Hematopoietic multipotent progenitor cell treated with erythropoietin and hydrocortisone succinate and interleukin-3 and kit ligand, for 8 days (in vitro differentiated cells): ENCODE measurements at places on chromosomes 16 and 17.

- DNase-seq, result peak; percentile 62
These were observed 561 bp downstream of the CCDC47 start for GRCh38 chr17:63772801-63773271.

GRCh38 chr17:68670967-68671693 is 70.0 kb upstream of the FAM20A start:
- DNase-seq, result no peak

DNA sequence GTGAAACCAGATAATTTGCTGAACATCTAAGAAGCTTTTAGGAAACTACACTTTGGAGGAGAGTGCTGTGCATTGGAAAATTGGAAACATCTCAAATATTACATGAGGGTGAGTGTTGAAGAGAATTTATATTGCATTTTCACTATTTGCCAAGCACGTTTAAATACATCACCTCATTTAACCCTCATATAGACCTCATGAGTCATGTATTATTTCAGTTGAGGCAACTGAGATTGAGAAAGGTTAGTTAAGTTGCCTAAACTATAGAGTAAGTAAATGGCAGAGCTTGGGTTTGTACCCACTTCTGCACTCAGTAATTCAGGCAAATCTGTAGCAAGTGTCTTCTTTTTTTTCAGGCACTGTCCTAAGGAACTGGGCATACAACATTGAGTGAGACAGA is 3.7 kb upstream of the NLK start:
- no peak for DNase-seq

DNA sequence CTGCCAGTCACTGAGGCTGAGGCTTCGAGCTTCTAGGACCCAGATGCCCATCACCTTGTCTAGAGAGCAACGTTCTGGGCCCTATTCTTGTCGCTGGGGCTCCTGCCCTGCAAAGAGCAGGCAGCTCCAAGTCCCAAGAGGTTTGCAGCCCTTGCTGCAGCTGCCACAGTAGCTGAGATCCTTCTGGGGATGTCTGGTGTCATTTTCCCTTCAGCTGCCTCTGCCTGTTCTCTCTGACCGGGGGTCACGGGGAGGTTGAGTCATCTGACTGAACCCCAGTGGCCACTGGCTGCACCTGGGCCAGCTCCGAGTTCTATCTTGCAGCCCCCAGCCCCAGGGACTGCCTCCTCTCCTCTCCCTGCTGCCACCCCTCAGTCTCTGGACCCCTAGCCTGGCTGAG is 4.9 kb downstream of the WSCD1 start:
- DNase-seq, result no peak

GRCh38 chr17:16818340-16818739 is 128.3 kb downstream of the CCDC144A start:
- DNase-seq, result no peak

- no peak for DNase-seq
These were observed 311.3 kb upstream of the SOX9 start for GRCh38 chr17:71809537-71809936.

GRCh38 chr16:63922560-63922959 is 1199.3 kb downstream of the CDH11 start:
- no peak for DNase-seq

- DNase-seq, result no peak
These were observed 82.7 kb downstream of the PGS1 start for GRCh38 chr17:78460951-78461798.

GRCh38 chr17:9121186-9121820 is 100.0 kb downstream of the NTN1 start:
- no peak for DNase-seq

DNA sequence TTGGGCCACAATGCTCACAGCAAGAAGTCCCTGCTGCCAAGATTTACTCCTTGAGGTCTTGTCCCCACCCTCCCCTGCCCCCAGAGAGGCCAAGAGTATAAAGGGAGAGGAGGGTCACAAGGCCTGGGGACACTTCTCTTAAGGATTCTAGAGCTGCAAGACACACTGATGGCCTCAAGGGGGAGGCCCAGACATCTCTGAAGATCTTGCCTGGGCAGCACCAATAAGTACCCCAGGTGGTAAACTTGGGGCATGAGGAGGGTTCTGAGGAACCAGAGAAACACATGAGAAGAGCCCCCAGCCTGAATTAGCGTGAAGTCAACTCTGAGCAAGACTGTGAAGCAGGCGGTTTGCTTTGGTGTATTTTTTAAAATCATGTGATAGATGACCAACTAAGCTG is 26.8 kb upstream of the MTMR4 start:
- DNase-seq, result peak; percentile 30

- DNase-seq, result peak; percentile 38
These were observed 2.1 kb downstream of the CPPED1 start for GRCh38 chr16:12801511-12802042.

- no peak for DNase-seq
These were observed 73.7 kb downstream of the ZFHX3 start for GRCh38 chr16:72974142-72974769.

- peak; percentile 42 for DNase-seq
These were observed at the start of gene DNAH2 for GRCh38 chr17:7716901-7717755. DNAH2 (plus strand) TSS chr17:7717744; CDS start chr17:7719735, 1,991 bp downstream.

GRCh38 chr16:74511961-74512360 is 90.7 kb upstream of the CLEC18B start:
- DNase-seq, result peak; percentile 92
